ENCODE measurements at places on chromosomes 7 and 10.
A peak's percentile ranks its signal among the peaks of the same experiment; 100 is the strongest.

GRCh38 chr7:39644170-39644569 is 20.8 kb downstream of the RALA start:
- no peak for DNase-seq

- no peak for DNase-seq
These were observed 111.3 kb downstream of the HIPK2 start for GRCh38 chr7:139666501-139666900.

- peak; percentile 20 for DNase-seq
These were observed 345.0 kb downstream of the REEP3 start for GRCh38 chr10:63866075-63866746.

DNA sequence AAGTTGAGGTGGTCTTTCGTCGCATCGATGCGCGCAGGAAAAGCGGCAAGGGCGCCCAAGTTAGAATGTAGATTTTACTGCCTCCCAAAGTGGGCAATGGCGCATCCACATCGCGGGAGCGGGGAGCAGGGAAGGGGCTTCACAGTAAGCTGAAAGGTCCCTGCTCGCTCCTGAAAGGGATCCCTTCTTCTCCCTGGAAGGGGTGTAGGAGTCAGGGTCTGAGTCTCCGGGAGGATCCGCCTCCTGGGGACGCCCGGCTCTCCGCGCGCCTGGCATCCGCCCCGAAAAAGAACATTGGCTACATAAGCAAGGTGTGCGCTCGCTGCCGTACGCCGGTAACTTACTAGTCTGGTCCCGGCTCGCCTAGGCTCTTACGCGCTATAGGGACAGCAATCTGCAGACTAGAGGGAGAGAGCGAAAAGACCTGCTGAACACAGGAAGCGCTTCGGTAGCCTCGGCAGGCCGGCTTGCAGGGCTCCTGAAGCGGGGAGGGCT is 804 bp downstream of the UNC5B start:
- DNase-seq, result no peak

GRCh38 chr10:77737608-77738007 is 100.0 kb upstream of the KCNMA1 start:
- DNase-seq, result no peak

- DNase-seq, result no peak
These were observed 45.8 kb downstream of the PDK4 start for GRCh38 chr7:95550546-95550945.

DNA sequence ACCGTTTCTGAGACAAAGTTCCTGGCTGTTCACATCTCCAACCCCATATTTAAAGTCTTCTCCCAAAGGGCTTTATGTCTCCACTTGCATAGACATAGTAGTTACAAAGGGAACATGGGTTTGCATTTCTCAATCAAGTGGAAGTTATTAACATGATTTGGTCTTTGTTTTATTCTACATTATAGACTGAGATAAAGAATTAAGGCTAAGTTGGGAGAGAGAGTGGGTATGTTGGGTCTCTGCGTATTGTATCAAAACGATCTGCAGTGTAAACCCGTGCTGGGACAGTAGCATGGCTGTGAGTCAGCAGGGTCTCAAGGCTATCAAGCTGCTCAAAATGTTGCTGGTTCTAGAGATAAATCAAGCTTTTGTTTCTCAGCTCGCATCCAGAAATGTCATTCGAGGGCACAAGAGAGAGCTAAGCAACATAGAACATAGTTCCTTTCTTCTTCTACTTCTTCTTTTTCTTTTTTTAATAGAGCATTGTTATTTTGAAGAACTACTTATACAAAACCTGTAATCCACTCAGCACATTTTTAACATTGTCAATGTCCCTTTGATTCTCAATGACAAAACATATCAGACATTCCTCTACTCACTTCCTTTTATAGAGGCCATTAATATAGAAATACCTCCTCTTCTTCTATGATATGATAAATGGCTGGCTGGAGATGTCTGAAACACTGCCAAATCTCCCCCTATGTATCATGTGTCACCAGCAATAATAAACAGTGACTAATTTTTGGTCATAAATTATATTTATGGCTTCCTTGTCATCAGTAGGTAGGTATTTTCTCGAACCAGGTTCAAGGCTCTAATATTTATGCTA is 34.5 kb upstream of the RHOBTB1 start:
- no peak for DNase-seq

DNA sequence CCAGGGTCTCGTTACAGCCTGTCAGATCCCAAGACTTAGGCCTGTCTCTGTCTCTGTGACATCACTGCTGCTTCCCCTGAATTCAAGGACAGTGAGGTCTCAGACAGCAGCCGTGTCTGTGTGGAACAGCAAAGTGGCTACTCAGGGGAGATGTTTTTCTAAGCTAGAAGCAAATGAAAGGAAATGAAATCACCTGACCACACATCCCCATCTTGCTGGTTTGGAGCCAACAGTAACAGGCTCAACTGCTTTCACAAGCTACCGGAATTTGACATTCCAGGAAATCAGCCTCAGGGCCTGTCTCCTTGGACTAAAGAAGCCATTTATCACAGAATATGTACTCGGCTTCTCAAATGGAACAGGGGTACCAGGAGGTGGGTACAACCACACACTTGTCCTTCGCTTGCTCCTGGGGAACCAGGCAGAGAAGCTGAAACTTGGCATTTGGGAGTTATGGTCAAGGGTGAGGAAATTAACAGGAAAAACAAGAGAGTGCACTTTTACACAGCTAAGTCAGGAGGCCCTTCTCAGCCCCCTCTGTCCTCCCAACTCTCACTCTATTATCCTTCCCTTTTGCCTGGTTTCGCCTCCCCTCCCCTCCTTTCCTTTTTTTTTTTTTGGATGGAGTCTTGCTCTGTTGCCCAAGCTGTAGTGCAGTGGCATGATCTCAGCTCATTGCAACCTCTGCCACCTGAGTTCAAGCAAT is 73.2 kb downstream of the SPDYE5 start:
- DNase-seq, result peak; percentile 8

GRCh38 chr10:120825878-120826769 is 25.0 kb upstream of the WDR11 start:
- no peak for DNase-seq

GRCh38 chr7:36814311-36814710 is 90.0 kb upstream of the AOAH start:
- DNase-seq, result no peak

DNA sequence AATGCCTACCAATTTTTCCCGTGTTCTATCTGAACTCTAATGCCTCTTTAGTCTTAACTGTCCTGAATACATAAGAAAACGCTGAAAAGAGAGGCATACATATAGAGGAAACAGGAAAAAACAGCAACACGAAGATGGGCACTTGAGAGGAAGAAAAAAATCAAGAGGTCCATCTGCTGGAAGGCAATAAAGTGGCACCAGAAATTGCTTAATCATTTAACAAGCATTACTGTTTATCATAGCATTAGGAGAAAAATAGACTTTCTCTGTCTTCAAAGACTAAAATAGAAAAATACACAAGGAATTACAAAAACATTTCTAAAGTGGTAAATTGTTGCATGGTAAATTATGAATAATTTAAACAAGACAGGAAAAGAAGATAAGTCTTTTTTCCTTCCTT is 35.0 kb downstream of the NSUN6 start:
- DNase-seq, result no peak

DNA sequence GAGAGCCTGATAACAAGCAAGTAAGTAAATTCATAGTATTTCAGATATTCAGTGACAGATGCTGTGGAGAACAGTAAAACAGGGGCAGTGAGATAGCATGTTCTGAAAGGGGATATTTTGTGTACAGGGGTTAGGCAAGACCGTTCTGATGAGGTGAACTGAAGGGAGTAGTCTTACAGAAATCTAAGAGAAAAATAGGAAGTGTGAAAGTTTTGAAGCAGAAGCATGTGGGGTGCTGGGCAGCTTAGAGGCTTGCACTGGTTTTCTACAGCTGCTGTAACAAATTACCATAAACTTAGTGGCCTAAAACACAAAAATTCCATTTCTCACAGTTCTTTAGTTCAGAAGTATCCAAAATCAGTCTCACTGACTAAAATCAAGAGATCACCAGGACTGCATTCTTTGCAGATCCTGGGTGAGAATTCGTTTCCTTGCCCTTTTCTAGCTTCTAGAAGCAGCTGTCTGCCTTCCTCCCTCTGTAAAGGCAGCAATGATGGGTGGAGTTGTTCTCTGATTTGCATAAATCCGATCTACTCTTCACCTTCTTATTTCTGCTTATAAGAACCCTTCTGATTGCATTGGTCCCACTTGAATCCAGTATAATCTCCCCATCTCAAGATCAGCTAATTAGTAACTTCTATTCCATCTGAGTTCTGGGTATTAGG is 7.5 kb upstream of the KLF14 start:
- no peak for DNase-seq

GRCh38 chr7:80764132-80764531 is 125.7 kb downstream of the CD36 start:
- DNase-seq, result no peak

DNA sequence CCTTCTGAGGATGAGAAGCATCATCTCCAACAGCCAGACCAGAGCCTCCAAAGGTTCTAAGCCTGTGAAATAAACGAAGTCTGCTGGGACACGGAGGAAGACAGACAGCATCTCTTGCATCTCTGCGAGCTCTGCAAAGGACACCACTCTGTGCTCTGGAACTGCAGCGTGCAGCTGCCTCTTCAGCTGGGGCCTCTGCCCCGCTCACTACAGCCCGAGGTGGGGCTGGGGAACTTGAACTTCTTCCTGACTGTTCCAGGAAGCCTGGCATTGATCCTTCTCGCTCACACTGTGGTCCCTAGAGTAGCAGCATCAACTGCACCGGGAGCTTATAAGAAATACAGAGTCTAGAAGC is 163.3 kb downstream of the USP6NL start:
- DNase-seq, result no peak

DNA sequence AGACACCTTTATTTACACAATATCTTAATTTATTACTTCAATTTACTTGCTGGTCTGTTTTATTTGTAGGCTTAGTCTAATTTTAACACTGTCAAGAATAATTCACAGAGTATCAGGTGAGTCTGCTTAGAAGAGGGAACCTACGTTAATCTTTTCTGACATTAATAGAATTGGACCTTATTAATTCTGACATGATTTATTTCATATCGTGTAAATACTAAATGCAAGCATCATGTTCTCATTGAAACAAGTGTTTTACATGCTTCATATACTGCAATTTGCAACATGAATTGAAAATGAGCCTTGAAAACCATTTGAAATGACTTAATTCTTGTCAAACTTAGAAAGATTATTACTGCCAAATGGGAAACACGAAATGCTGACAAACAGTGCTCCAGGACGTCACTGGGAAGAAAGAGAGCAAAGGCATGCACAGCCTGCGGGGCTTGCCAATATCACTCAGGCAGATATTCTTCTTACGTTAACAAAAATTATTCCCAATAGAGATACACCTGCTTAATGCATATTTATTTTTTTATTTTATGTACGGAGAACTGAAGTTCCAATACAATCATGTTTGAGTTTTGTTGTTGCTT is 282.0 kb upstream of the AKR1E2 start:
- DNase-seq, result no peak

- DNase-seq, result no peak
These were observed 749.4 kb downstream of the XPNPEP1 start for GRCh38 chr10:109173937-109174336.

DNA sequence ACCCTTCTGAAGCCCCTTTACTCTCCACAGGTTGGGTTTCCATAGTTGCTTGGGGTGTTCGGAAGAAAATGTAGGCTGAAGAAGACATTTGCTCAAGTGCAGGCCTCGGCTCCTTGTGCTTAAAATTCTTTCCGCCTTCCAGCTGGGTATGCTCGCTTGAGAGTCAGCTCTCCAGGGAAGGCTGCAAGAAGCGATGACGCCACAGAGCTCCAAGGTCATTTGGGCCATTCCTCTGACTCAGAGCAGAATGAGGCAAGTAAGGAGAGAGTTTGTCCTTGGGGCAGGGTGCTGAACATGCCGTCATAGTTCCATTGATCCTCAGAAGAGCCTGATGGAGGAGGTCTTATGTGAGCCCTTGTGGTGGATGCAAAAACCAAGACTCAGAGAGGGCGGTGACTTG is 27.4 kb upstream of the HSPA12A start:
- DNase-seq, result no peak

DNA sequence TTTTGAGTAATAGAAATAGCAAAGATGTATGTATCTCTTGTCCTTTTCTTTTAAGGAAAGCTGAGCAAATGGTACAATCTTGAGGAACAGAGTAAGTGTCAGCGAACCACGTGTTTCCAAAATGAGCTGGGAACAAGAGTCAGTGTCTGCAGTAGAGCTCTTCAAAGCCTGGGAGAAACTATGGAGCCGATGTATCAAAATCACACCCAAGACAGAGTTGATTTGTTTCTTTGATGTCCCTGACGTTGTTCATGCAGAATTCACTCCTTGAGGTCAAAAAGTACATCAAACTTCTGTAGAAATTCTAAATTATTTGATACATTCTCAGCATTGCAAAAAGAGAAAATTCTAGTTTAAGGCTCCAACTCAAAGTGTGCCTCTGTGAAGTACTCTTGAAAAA is 216.5 kb downstream of the SKIDA1 start:
- no peak for DNase-seq

DNA sequence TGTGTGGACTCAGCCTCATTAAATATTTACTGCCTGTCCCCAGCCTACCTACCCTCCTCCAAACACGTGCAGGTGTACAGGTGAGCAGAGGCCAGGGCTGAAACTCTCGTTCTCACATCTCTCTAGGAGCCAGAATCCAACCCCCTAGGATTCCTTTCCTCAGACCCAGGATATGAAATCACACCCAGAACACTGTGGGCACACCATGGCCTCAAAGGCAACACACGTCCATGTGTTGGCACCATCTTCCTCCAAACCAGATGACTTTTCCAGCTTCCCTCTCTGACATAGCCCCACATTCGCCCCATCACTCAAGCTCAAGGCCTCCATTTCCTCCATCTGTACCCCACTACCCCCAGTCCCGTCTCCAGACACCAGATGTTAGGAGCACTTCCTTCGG is 51.8 kb upstream of the DUSP5 start:
- DNase-seq, result no peak

- no peak for DNase-seq
These were observed 767 bp upstream of the ADAM8 start for GRCh38 chr10:133277277-133277992.

DNA sequence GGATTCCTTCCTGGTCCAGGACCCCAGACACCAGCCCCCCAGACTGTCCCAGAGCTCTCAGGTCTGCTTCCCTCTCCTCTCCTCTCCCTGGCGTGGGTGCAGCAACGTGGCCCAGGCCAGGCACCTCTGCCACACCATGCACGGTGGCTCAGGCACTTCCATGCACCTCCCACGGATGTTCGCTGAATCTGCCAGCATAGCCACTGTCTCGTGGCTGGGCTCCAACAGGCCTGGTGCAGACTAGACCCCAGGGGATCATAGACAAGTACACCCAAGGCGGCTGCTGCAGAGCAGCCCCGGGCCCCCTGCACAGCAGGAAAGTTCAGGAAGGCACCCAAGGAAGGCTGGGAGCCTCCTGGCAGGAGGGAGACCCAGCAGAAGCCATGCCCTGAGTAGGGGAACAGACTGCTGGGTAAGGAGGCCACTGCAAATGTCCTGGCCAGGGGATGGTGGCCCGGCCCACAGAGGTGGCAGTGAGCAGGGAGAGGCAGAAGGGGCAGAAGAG is 4.4 kb downstream of the RASGEF1A start:
- no peak for DNase-seq

DNA sequence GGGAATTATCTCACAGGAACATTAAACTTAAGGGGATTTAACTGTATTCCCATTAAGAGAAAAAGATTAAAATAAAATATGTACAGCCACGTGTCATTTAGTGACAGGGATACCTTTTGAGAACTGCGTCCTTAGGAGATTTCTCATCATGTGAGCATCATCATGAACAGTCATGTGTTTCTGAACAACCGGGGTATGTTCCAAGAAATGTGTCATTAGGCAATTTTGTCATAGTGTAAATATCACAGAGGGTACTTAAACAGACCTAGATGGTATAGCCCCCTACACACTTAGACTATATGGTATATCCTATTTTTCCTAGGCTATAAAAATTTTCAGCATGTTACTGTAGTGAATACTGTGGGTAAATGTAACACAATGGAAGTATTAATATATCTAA is 840.3 kb downstream of the CNTNAP2 start:
- DNase-seq, result no peak
